ENCODE measurements at places on chromosomes 4 and X.

GRCh38 chr4:7844594-7844991 lies 95.1 kb downstream of the AFAP1 start:
- no peak for DNase-seq

DNA sequence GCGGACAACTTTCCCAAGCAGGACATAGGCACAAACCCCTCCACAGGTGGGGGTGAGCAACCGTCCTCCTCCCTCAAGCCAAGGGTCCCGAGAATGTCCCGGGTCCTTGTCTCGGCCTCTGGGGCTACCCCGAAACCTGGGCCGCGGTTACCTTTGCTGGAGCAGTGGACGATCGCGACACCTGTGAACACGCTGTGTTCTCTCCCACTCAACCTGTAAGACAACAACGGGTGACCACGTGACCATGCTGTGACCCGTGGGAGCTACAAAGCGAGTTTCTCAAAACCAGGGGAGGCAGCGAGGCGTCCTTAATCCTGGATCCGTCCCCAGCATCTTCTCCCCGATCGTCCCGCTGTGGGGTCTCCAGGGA lies 17.9 kb downstream of the ASMTL start:
- DNase-seq = no peak

- DNase-seq = no peak
Measured at GRCh38 chrX:40166582-40166981, 68.8 kb upstream of the BCOR start.

GRCh38 chrX:20267931-20268701 lies 1.4 kb upstream of the RPS6KA3 start:
- no peak for DNase-seq

GRCh38 chr4:42078184-42078801 lies 74.2 kb downstream of the BEND4 start:
- no peak for DNase-seq

DNA sequence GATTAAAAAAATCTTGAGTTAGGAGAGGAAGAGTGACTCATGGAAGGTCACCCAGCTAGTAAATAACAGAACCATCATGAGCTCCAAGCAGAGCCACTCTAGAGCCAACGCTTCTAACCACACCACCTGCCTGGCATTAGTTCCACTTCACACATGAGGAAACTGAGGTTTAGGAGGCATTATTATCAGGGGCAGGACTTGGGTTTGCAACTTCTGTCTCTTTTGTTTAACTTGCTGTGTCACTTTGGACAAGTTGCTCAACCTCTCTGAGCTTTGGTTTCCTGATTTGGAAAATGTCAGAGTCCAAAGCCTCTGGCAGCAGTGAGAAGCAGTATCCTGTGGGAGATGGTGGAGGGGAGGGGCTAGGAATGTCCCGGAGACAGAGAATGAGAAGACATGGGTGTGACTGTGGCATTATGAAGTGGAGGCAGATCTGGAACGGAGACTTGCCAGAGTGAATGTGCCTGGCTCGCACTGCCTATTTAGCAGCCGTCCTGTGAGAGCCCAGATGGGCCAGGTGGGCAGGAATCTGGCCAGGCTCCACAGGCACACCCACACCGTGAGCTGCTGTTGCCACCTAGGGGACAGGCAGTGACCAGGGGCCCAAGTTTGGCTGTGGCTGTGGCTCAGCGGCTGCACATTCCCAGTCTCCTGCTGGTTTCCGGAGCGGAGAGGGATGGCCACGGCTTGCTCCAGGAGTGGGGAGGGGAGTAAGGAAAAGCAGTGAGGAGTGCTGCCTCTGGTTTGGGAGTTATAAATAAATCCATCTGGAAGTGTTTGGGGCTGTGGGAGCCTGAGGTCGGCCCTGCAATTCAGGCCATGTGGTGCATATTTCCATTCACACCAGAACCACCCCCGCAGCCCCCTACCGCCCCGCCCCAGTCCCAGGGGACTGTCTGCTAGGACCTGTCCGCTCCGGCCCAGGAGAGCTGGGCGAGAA lies 93.4 kb downstream of the NHSL2 start:
- DNase-seq = no peak

- DNase-seq = no peak
Measured at GRCh38 chr4:114087596-114088230, 108.3 kb upstream of the ARSJ start.

GRCh38 chr4:74284053-74284452 lies 24.2 kb upstream of the EPGN start:
- DNase-seq = no peak

DNA sequence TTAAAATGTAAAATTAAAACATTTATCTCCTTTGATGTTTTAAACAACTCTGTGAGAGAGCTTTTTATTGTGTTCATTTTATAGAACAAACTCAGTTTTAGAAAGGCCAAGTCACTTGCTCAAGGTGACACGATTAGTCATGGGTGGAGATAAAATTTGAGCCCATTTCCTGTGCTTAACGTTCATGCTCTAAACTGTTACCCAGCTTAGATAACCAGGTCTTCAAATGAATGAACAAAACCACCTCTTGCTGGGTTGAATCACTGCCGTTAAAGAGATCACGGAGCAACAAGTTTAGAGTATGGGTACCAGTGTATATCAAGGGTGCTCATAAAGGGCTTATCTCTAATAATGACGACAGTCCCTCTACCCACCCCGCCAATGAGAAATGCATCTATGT lies 10.2 kb upstream of the CASK start:
- no peak for DNase-seq

DNA sequence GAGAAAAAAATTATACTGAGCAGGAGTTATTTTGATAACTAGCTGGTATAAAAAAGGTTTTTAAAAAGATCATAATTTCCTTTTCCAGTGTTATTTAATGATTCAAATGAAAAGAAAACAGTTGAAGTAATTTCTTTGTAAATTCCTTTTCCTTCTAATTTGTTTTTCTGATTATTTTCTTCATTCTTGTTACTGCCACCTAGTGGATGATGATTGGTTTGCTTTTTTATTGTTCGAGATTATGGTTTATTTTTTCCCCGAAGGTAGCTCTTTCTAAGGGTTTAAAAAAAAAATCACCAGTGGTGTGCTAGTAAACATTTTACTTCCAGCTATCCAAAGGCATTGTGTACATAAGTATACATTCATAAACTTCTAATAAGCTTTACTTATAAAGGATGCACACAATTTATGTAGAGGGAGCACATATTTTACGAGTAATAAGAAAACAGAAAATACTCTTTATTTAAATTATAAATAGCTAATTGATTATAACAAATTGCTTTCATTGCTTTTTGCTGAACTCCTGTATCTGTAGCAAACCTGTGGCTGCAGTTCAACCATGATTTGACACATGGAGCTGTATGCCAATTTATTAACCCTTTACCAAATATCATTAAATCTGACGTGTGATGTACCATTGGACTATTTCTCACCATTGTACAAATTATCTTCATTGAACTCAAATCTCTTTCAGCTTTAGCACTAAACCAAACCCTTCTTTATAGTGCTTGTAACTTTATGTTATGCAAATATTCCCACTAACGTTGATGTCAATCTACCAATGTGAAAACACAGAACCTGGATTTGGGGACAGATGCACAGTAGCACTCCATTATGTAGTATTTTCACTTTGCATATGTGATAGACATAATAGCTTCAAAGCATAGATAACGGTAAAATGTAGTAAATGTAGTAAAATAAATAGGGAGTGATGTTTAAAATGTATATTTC lies 97.8 kb upstream of the ANK2 start:
- DNase-seq = no peak

DNA sequence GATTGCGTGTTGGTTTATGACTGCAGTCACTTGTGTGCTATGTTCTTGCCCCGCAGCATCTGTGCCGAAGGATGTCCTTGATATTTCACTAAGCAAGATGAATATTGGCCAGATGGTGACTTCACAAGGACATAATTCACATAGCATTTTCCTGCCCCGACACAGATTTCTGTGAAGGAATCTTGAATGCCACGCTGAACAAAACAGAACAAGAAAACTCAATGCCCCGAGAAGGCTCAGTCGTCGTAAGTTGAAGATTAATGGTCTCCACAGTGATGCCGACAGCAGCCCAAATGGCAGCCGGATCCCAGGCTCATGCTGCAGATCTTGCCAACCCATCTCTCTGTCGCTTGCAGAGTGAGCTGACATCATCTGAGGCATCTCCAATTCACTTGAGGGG lies 145.9 kb downstream of the CPEB2 start:
- no peak for DNase-seq

DNA sequence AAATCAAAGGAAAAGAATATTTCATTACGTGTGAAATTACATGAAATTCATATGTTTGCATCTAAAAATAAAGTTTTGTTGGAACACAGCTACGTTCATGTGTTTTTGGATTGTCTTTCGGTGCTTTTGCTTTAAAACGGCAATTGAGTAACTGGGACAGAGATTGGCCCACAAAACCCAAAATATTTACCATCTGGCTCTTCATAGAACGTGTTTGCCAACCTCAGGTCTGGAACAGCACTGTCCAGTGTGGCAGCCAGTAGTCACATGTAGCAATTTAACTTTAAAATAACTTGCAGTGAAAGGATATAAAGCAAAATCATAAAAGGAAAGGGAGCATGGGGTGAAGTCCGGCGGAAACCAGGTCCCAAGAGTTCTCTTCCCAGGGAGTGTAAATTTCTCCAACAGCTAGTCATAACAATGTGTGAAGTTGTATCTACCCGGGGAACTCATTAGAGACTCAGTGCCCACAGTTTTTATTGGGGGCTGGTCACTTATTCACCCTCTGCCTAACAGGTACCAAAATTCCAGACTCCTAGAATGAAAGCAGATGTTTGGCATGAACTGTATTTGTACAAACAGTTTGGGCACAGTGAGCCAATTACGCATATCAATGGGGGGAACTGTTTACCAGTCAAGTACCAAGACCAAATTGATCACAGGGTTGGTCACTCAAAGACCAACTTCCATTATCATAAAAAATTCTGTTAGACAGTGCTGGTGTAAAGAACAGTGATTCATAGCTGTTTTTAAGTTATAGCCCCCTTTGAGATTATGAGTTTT lies 10.3 kb downstream of the OCIAD1 start:
- DNase-seq = no peak

- no peak for DNase-seq
Measured at GRCh38 chr4:165597581-165598480, 219.0 kb downstream of the CPE start.

GRCh38 chr4:139311909-139312308 lies 9.6 kb upstream of the NDUFC1 start:
- DNase-seq = no peak

- no peak for DNase-seq
Measured at GRCh38 chrX:154116426-154117211, 19.1 kb upstream of the MECP2 start.

DNA sequence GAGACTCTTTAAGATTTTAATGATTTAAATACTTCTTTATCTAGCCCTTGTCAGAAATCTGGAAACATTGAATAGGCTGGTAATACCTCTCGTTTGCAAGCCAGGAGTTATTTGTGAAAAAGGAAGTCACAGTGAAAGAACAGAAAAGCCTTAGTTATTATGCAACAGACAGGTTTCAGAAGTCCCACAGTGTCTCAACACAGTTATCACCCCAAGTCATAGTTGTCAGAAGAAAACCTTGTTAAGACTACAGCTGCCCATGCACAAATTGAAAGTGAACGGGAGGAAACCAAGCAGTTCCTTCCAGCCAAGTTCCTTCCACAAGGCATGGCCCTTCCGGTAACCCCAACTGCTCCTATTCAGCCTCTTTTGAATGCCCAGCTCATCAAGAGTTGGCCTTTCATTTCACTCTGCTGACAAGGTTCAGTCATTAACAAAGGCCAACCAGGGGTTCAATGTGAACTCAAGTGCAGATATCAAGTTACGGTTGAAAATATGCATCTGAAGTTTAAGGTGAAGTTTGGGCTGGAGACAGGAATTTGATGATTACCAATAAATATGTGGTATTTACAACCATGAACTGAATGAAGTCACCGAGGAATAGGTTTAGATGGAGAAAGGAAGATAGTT lies 15.6 kb downstream of the ALPK1 start:
- no peak for DNase-seq

DNA sequence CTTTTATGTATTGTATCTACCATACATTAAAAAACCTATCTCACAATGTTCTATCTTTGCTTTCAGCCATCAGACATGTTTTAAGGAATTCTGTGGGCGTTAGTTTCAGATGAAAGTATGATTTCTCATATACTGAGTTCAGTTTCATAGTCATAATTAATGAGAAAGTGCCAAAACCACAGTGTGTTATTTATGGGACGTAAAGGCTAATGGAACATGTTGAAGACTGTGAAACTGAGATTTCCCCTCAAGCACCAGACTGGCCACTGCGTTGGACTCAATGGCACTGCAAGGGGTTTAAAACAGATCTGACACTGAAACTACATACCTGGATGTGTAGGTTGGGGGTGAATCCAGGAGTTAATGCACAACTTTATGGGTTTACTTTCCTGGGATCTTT lies 32.0 kb downstream of the F8 start:
- DNase-seq = no peak

DNA sequence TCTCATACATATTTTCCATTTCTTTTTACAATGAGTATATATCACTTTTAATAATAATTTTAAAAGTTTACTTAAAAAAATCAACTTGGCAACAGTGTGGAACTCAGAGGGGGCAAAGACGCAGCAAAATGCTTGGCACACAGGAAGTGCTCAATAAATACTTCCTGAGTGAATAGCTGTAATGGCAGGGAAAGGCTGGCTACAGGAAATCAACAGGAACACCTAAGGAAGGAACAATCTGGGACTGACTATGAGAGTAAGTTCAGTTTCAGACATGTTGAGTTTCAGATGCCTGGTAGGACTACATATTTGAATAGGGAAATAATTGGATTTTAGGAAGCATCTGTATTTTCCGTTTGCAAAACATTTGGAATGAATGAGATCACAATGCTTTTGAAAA lies 137.6 kb downstream of the SCLT1 start:
- no peak for DNase-seq

DNA sequence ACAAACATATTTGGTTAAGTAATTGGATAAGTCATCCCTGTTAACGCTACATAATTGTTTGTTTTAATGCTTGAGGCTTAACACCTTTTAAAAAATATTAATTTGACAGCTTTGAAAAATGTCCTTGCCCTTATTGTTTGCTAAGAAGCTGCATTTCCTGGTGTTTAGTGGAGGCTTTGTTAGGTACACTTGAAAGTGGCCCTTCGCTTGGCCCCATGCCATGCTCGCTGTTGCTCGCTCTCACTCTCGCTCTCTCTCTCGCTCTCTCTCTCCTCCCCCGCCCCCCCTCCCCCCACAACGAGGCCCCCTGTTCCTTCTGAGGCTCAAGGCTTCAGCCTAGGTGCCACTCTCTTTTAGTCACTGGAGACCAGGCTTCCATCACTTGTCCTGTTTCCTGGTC lies 139.6 kb downstream of the DCLK2 start:
- no peak for DNase-seq

DNA sequence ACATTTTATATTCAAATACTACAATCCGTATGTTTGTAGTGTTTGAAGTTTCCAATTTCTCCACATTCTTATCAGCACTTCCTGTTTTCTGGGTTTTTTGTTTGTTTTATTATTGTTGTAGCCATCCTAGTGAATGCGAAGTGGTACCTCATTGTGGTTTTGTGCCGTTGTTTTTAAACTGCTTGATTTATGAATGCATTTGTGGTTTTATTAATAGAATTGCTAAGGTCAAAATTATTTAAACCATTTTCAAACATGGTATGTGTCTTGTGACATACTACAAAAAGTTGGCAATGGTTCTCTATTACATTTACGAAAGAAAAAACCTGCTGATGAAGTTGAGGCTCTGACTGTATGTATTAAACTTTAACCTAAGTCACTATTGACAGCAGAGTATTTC lies 780.0 kb upstream of the MAGEB2 start:
- no peak for DNase-seq

GRCh38 chrX:12974305-12974795 lies 560 bp upstream of the TMSB4X start:
- DNase-seq = no peak

All from stimulated activated CD8-positive, alpha-beta memory T cell treated with anti-CD3 and anti-CD28 coated beads, Interleukin-4, amount 100 ng/mL, for 4 hours (primary cell).